ENCODE measurements at places on chromosomes 7 and 10.

DNA sequence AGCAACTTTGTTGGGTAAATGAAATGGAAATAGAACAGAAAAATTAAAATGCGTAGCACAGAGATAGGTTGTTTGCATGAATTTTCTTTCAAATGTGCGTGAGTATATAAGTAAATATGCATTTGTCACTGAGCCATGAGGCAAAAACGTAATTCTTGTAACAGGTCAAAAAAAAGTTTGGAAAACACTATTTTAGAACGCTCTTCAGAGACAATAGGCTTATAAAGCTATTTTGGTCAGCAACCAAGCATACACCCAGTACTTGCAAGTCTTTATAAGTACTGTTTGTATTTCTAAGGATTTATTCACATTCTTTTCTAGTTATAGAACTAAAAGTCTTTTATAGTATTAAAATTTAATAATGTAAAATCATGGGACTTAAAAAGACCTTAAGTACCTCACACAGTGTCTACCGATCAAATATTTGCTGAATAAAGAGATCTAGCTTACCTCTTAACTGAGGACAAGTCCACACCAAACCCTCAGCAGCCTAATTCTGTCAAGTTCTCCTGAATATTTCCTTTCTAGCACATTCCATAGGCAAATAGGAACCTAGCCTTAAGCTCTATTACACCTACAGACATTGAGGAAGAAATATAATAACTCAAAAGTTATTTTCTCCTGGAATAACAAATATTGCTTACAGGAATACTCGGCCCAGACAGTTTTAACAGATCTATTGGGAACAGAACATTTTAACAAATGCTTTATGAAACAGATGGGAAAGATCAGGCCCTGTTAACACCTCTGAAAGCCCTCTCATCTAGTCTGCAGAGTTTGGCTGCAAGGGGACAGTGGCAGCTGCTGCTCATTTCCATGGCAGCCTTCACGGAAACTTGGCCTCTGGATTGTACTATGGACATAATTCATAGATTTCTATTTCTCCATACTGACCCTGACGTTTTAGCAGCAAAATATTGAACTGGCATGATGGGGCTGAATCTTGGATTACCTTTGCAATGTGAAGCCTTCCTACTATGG, 8.8 kb downstream of the CRPPA start:
- no peak for DNase-seq

DNA sequence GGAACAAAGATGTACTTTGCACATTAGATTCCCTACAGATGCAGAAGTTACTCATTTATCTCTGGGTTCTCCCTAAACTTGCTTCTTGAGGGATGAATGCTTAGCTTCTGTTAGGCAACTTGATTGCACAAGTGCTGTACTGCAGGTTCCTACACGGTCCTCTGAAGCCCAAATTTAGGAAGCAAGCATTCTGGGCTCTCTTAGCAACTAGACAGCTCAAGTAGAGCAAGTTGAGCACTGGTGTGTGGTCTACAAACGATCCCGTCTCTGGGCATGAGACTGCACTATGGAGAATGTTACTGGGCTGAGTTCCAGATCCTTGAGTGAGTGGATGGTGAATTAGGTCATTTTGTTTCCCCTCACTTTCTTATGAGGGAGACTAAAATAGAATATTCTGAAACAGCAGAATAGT, 14.3 kb downstream of the SEMA3D start:
- DNase-seq = no peak

DNA sequence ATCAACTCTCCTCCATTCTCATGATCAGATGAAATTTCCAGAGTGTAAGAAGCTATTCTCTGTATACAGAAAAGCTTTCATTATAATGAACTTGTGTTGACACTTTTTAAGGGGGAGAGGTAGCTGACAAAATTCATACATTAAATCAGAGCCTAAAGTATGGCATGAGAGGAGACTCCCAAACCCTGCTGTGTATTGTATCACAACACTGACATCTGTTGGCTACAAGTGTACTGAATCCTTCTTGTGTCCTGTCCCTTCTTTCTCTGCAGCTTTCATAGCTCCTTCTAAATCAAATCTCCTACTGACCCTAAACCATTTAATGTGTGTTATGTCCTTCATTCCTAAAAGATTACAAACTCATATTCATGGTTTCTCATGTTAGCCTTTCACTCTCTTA, 70.9 kb downstream of the GCC1 start:
- DNase-seq = no peak

DNA sequence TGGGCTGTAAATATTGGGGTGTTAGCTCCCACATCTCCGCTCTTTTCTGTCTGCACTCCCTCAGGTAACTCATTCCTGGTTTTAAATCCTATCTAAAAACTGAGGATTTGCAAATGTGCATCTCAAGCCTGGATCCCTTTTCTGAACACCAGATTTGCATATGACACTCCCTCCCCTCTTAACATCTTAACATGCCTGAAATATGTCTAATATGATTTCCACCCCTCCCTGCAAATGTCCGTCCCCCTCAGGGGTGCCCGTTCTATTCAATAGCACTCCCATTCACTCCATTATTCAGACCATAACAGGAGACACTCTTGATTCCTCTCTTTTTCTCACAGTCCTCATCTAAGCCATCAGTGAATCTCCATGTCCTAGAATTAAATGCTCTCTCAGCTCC, 8.3 kb upstream of the CALD1 start:
- no peak for DNase-seq

GRCh38 chr10:119762805-119763798, 37.3 kb downstream of the INPP5F start:
- no peak for DNase-seq

DNA sequence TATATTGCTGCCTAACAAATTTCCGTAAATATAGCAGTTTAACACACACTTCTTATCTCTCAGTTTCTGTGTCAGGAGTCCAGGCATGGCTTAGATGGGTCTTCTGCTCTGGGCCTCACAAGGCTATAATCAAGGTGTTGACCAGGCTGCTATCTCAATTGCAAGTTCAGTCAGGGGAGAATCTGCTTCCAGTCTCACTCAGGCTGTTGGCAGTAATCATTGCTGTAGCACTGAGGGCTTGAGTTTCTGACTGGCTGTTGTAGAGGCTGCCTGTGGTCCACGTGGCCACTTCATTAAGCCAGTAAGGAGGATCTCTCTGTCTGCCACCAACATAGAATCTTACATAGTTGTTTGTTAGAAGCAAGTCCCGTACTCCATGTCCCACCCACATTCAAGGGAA, 138.4 kb downstream of the ST7 start:
- DNase-seq = no peak

DNA sequence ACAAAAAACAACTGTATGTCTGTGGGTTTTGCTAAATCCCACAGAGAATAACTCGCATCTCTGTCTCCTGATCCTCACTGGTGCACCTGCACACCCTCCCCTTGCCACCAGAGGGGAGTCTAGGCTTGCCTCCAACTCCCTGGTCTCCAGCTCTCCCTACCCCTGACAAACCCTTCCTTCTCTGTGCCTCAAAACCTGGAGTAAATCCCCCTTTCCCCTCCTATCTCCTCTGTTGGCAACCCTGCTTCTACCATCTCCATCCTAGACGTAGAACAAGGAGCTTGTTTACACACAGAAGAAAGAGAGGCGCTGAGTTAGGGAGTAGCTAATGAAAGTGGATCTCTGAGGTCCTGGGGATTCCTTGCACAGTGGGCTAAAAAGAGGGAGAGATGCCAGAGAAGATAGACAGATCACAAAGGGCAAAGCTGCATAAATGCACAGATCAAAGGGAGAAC, 6.0 kb downstream of the MBLAC1 start:
- DNase-seq = no peak

DNA sequence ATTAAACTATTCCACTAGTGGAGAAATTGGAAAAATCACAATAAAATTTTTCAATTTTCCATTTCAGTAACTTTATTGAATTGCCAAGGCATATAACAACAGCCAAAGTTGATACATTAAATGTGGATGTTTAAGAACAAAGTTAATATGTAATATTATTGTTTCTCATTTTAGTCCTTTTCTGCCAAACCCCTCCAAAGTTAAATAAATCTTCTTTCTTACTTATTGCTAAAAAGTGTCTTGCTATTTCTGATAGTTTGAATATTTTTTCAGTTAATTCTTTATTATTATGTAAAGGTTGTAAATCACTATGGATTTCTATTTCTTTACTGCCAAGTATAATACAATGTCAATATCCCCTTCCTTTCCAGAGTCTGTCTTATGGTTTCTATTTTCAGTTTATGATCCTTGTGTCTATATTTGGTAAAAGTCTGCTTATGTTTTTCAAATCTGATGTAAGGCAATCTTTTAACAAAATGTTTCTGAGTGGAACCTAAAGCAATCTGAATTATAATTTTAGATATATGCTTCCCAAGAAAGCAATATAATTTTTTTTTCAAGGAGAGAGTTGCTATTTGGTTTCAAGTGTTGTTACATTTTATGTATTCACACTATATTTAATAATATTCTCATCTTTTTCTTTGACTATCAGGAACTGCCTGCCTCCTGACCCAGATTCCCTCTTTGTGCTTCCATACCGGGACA, 80.3 kb upstream of the RHOBTB1 start:
- no peak for DNase-seq

DNA sequence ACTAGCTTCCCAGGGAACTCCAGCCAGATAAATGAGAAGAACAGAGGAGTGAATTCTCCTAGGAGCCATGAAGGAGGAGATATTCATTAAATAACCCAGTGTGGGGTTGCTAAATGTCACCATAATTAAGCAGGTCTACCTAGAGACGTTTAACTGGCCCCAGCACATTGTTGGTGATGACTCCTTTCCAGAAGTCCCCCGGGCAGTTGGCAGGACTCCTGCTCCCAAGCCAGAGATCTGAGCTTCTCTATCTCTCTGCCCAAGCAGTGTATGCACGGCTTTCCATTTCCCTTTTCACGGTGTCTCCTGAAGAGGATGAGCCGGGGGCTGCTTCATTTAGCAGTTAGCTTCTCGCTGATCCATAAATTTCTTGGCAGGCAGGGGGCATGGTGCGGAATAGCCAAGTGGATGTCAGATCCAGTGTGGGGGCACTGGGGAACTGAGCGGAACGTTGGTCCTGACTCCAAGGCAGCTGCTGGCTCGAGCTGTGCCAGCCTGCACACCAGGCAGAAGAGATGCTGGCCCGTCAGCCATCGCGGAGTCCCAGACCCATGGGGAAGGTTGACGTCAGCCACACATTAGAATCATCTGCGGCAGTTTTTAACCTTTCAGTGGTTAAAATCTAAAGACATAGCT, 142.0 kb upstream of the NPY start:
- no peak for DNase-seq

GRCh38 chr7:159010411-159010810, 134.3 kb downstream of the VIPR2 start:
- DNase-seq = no peak

GRCh38 chr10:16231734-16232435, 204.9 kb upstream of the PTER start:
- DNase-seq = no peak

GRCh38 chr7:45050198-45050597, 38.6 kb downstream of the NACAD start:
- DNase-seq = no peak

- DNase-seq = no peak
Measured at GRCh38 chr7:142485617-142486226, 227.9 kb upstream of the PRSS58 start.

GRCh38 chr10:34844448-34844847, 29.4 kb upstream of the PARD3 start:
- no peak for DNase-seq

GRCh38 chr7:37320848-37321468, 127.7 kb downstream of the ELMO1 start:
- DNase-seq = no peak

DNA sequence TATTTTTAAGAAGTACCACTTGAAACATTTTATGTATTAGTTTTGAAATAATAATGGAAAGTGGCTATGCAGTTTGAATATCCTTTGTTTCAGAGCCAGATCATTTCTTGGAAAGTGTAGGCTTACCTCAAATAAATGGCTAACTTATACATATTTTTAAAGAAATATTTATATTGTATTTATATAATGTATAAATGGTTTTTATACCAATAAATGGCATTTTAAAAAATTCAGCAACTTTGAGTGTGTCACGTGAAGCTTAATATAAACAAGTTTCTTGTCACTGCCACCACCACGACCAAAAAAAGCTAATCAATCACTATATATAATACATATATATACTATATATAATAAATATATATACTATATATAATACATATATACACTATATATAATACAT, 4.8 kb downstream of the IL6 start:
- no peak for DNase-seq

DNA sequence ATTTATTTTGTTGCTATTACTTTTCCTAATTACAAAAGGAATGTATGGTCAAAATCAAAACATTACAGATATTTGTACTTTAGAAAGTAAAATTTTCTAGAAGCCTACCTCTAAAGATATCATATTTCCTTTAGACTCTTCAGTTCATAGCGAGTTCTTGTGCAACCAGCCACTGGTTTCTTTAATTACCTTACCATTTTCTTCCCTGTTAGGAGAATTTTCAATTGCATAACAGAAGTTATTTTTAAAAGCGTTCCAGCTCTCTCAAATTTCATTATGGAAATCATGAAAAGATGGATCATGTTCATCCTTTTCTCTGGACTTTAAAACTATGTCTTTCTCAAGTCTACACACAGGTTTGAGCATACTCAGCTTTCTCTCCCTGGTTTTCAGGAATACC, 5.0 kb upstream of the TRUB1 start:
- no peak for DNase-seq

- DNase-seq = no peak
Measured at GRCh38 chr10:90125456-90126255, 424.3 kb downstream of the KIF20B start.

GRCh38 chr10:15046626-15047025, 2.9 kb downstream of the OLAH start:
- no peak for DNase-seq

DNA sequence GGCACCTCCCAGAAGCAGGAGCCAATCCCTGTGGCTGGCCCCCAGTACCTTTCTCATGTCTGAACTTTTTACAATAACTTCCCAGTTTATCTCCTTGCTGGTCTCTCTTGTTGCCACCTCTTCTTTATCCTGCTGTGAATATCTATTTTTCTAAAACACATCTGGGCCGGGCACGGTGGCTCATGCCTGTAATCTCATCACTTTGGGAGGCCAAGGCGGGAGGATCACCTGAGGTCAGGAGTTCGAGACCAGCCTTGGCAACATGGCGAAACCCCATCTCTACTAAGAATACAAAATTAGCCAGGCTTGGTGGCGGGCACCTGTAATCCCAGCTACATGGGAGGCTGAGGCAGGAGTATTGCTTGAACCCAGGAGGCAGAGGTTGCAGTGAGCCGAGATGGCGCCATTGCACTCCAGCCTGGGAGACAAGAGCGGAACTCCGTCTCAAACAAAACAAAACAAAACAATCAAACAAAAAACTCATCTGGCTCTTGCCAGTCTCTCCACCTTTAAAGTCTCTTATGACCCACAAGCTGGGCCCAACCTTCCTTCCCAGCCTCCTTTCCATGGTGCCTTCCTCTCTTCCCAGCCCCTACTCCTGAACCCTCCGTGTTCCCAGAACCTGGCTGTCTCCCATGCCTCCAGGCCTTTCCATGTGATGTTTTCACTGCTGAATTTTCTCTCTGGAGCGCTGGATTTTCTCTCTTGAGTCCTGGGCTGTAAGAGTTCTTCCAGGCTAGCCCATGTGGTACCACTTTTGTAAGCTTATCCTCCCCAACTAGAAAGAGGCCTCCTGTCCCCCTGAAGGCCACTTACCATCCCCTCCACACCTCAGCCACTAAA, 51.3 kb downstream of the HIP1 start:
- no peak for DNase-seq

GRCh38 chr7:39413636-39414223, 152.5 kb upstream of the YAE1 start:
- DNase-seq = no peak

GRCh38 chr7:90804370-90804769, 208.2 kb downstream of the CDK14 start:
- no peak for DNase-seq
